Forelimb muscle (tissue), 1 donor: ENCODE measurements at places on chromosomes 1 and 21. TPM values are rescaled to one million over a fixed set of nuclear protein-coding genes. Genes with fewer than 3 reads are reported as not detected.

Gene CAPN8
- polyA plus RNA-seq: 0.57 TPM

Gene GJC2
- polyA plus RNA-seq: 0.48 TPM

Gene BTG2
- 120 TPM for polyA plus RNA-seq

Gene RGL1
- polyA plus RNA-seq: 19.4 TPM

Gene MRAP
- polyA plus RNA-seq: not detected

Gene AMPD1
- 122 TPM for polyA plus RNA-seq

Gene NTMT2
- 0.59 TPM for polyA plus RNA-seq

Gene MTHFR
- polyA plus RNA-seq: 38.7 TPM

Gene LIN28A
- polyA plus RNA-seq: not detected

GRCh38 chr21:37582590-37582989, 216.0 kb downstream of the DYRK1A start:
- no peak for DNase-seq

GRCh38 chr1:109263597-109264378, 14.4 kb downstream of the CELSR2 start:
- DNase-seq: no peak

DNA sequence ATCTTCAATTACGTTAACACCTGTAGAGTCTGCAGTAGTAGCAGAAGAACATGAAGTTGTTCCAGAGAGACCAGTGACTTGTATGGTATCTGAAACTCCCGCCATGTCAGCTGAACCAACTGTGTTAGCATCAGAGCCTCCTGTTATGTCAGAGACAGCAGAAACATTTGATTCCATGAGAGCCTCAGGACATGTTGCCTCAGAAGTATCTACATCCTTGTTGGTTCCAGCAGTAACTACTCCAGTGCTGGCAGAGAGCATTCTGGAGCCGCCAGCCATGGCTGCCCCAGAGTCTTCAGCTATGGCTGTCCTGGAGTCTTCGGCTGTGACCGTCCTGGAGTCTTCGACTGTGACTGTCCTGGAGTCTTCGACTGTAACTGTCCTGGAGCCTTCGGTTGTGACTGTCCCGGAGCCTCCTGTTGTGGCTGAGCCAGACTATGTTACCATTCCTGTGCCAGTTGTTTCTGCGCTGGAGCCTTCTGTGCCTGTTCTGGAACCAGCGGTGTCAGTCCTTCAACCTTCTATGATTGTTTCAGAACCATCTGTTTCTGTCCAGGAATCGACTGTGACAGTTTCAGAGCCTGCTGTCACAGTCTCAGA, 10.3 kb downstream of the SON start:
- DNase-seq: no peak

DNA sequence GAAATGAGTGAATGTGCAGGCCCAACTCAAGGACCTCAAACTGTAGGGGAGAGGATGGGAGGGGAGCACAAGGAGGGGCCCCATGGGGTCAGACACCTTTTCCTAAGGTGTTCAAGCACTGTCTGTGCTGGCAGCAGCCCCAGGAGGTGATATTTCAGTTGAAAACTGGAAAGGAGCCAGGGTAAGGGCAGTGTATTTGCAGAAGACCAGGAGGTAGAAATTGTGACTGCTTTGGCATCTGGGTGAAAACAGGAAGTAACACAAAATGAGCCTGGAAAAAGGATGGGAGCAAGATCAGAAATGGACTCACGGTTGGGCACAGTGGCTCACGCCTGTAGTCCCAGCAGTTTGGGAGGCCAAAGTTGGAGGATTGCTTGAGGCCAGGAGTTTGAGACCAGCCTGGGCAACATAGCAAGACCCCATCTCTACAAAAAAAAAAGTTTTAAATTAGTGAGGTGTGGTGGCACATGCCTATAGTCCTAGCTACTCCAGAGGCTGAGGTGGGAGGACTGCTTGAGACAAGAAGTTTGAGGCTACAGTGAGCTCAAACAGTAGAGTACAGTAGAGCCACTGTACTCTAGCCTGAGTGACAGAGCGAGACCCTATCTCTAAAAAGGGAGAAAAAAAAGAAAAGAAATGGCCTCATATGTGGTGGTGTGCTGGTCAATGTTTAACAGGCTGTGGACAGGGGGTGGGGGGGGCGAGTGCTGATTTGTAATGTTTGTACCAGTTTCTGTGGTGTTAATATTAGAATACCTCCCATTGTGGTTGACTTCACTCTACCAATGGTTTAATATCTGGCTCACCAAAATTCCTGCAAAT, 76.2 kb upstream of the ANGPTL1 start:
- no peak for DNase-seq

DNA sequence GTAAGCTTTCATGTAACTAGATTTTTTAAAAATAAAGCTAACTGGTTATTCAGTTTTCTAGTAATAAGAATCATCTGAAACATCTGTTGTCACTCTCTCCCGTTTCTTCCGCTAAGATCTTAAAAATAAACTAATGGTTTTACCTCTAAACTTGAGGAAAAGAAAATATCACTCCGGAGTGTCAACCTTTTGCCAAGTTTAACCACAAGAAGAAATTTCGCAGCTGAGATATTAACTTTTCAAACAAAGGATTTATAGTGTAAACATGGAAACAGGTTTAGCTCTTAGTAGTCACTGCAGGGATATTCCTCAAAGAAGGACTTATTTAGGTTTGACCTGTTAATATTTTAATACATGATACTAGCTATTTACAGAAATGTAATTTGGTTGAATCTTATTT, 954.9 kb downstream of the ADGRL2 start:
- no peak for DNase-seq

DNA sequence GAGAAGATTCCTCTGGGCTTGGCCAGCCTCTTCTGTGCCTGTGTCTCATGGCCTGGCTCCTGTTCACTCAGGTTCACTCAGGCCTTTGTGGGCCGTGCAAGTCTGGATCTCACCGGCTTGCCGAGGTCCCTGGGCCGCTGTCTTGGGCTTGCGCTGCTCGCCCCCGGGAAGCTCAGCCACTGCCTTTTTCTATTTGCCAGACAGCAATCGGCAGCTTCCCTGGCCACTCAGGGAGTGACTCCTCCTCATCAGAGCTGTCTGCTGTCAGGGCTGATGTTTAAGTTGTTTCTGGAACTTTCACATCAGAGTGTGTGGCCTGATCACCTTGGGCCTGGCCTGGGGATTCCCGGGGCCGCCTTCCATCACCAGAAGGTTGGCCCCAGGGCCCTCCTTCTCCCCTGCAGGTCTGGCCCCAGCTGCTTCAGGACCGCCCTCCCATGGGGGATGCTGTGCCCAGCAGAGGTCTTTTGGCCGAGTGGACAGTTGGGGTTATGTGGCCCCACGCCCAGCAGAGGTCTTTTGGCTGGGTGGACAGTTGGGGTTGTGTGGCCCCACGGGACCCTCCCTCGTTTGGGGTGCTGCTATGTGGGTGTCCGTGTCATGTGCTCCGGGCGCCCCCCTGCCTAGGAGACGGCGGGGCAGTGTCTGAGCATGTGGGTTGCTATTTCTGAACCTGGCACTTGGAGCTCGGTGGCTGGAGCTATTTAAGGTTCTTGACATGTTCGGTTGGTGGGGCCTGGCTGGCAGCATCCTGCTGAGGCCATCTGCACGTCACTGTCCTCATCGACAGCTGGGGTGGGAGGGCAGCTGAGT, 12.5 kb downstream of the SLX9 start:
- DNase-seq: no peak

GRCh38 chr1:227487606-227488005, 75.8 kb upstream of the ZNF678 start:
- no peak for DNase-seq

GRCh38 chr21:21688889-21689288, 690.7 kb downstream of the NCAM2 start:
- no peak for DNase-seq
